ENCODE measurements at places on chromosomes 1 and 21. TPM values are rescaled to one million over a fixed set of nuclear protein-coding genes. Genes with fewer than 3 reads are reported as not detected.

Gene FMO5
- 1.6 TPM for total RNA-seq

DNA sequence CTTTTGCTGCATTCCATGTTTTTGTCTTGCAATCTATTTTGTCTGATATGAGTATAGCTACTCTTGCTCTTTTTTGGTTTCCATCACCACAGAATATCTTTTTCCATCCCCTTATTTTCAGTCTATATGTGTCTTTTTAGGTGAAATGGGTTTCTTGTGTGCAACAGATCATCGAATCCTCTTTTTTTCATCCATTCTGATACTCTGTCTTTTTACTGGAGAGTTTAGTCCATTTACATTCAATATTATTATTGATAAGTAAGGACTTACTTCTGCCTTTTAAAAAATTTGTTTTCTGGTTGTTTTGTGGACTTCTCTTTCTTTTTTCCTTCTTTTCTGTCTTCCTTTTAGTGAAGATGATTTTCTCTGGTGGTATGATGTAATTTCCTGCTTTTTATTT is 64.6 kb upstream of the CD55 start:
- no peak for DNase-seq

GRCh38 chr1:27339213-27339612 is 2.6 kb upstream of the SYTL1 start:
- no peak for DNase-seq

DNA sequence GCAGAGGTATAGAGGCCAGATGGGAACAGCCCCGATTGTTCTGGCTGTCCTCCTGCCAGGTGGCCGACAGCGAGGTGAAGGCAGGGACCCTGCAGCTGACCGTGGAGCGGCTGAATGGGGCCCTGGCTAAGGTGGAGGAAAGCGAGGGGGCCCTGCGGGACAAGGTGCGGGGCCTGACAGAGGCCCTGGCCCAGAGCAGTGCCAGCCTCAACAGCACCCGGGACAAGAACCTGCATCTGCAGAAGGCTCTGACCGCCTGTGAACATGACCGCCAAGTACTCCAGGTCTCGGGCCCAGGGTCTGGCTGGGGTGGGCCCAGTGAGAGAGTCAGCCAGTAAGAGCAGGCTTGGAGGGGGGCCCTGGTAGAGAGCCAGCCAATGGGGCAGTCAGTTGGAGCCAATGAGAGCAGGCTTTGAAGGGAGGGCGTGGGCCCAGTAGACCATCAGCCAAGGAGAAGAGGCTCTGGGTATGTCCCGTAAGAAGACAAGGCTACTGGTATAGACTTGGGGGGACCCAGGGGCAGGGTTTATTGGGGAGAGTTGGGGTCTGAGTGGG is 11.3 kb downstream of the MFAP2 start:
- no peak for DNase-seq

DNA sequence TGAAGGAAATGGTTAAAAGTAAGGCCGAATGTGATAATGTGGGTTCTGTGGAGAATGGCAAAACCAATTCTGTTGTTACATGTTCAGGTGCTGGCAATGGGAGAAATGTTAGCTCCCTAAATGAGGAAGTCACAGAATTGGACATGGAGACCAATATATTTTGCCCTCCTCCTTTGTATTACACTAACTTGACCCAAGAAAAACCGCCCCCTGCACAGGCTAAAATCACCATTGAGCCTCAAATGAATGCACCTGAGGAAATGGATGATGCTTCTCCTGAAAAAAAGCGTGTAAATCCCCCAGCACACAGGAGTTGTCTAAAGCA is 932 bp downstream of the MAP10 start:
- DNase-seq = no peak

Data from endothelial cell (in vitro differentiated cells).